Fibroblast of skin of right quadriceps (primary cell): ENCODE measurements at places on chromosomes 1 and 21.

GRCh38 chr1:162110910-162111309 is 41.4 kb downstream of the NOS1AP start:
- DNase-seq: no peak

- DNase-seq: no peak
Measured at GRCh38 chr1:29487291-29487690, 251.0 kb downstream of the PTPRU start.

GRCh38 chr1:156089704-156090103 is 7.4 kb upstream of the MEX3A start:
- no peak for DNase-seq

GRCh38 chr1:6105218-6105679 is 59.6 kb downstream of the KCNAB2 start:
- no peak for DNase-seq
